Activated CD8-positive, alpha-beta memory T cell treated with anti-CD3 and anti-CD28 coated beads for 24 hours (primary cell): ENCODE measurements at places on chromosomes 12 and 14.

DNA sequence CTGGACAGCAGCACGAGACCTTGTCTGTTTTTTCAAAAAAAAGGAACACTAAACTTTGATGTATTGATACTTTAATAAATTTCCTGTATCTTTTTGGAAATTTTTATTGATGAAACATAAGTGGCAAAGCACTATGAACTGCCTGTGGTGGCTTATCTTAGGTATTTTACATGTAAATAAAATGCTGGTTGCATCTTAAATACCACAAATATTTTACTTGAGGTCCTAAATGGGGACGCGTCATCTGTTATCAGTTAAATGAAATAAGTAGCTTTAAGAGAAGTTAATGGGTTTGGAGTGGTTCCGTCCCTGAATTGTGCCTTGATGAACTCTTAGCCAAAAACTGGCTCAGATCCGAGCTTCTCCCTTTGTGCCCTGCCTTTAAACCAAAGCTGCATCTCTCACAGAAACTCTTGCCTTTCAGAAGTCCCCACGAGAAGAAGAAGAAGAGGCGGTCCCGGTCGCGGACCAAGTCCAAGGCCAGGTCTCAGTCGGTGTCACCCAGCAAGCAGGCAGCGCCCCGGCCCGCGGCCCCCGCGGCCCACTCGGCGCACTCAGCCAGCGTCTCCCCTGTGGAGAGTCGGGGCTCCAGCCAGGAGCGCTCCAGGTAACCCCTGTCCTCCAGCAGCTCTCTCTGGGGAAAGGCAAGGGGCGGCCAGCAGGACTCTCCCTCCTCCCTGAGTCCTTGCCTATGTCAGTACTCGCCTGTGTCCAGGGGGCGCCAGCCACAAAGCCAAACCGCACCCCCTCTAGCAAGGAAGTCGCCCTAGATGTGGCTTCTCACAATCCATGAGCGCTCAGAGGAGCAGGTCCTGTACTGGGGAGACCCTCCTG, 31.2 kb upstream of the MMP17 start:
- no peak for DNase-seq

DNA sequence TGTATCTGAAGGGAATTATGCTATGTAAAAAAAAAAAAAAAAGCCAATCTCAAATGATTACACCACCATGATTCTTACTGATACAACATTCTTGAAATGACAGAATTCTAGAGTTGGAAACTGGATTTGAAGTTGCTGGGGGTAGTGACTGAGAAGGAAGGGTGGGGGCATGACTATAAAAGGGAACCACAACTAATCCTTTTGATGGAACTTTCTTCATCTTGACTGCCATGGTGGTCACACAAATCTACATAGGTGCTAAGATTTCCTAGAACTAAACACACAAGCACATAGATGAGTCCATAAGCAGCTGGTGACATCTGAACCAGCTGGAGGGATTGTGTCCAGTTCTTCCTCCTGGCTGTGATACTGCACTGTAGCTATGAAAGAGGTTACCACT, 51.4 kb downstream of the CLMN start:
- peak; percentile 17 for DNase-seq

- no peak for DNase-seq
These were observed 18.3 kb downstream of the KRT80 start for GRCh38 chr12:52173526-52173925.

DNA sequence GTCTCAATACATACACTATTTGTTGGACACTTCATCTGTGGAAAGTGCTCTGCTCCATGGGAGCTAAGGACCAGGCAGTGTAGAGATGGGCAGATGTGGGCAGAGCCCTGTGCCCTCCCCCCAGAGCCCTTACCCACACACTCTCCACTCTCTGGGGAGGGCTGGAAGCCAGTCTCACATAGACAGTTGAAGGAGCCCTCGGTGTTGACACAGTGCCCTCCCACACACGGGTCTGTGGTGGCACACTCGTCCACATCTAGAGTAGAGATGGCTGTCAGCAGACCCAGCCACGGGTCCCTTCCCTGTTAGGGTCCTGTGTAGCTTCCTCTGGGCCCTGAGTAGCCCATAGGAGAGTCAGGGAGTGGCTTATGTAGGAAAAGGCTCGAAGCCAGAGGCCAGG, 14.3 kb downstream of the ISCA2 start:
- DNase-seq = no peak

- no peak for DNase-seq
These were observed 38.2 kb upstream of the RIC8B start for GRCh38 chr12:106736051-106736957.

GRCh38 chr12:19245106-19245505, 115.6 kb downstream of the PLEKHA5 start:
- no peak for DNase-seq

DNA sequence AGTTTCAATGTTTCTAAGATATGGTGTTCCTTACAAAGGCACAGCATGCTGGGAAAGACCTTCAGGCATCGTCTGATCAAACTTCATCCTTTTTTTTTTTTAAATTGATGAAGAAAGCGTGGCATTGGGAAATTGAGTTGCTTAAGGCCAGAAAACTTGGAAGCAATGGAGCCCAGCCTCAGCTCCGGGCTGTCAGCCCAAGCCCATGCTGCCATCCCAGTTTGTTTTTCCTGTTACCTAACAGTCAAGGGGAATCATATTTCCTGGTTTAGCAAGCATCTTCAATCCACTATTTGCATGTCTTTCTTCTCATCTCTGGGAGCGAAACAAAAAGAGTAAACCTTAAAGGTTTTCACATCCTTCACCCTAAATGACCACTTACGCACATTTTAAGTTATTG, 200.2 kb downstream of the CHST11 start:
- DNase-seq = no peak

GRCh38 chr14:24956104-24956503, 93.8 kb downstream of the STXBP6 start:
- no peak for DNase-seq
